ENCODE measurements at places on chromosomes 12 and 14. TPM values are rescaled to one million over a fixed set of nuclear protein-coding genes. Genes with fewer than 3 reads are reported as not detected.

DNA sequence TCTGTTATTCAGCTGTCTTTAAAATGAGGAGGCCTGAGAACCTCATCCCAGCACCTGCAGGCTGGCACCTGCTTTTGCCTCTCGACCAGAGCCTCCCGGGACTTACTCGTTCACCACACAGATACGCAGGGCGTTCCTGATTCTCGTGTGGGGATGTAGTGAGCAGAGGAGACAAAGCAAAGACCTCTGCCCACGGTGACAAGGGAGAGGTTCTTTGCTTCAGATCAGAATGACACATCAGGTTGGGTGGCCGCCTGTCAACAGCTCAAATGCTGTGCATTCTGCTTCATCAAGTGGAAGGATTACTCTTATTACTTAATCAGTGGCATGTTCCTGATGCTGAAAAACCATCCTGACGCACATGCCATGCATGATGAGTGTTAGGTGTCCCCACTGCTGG is 24.4 kb downstream of the DEGS2 start:
- DNase-seq = no peak

DNA sequence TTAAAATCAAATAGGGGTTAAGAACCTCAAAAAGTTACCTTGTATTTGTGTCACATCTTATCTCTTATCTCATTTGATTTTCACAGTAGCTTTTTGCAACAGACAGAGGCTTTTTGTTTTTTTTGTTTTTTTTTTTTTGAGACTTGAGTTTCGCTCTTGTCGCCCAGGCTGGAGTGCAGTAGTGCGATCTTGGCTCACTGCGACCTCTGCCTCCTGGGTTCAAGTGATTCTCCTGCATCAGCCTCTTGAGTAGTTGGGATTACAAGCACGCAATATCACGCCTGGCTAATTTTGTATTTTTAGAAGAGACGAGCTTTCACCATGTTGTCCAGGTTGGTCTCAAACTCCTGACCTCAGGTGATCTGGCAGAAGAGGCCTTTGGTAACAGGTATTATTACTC is 25.7 kb downstream of the RDH12 start:
- DNase-seq = no peak

GRCh38 chr12:32471591-32472001 is 72.2 kb downstream of the FGD4 start:
- DNase-seq = no peak

- no peak for DNase-seq
Observed at GRCh38 chr14:102826751-102827675, 49.8 kb downstream of the TRAF3 start.

- DNase-seq = peak; percentile 63
Observed at GRCh38 chr12:106226884-106227640, 20.8 kb downstream of the CKAP4 start.

FITM1 gene
- polyA plus RNA-seq = 1.1 TPM

GRCh38 chr14:74358176-74358829 is 10.0 kb downstream of the VRTN start:
- DNase-seq = no peak

CCDC177 gene
- polyA plus RNA-seq = 0.05 TPM

All from left kidney (tissue), 8 donors.